Hematopoietic multipotent progenitor cell treated with erythropoietin and hydrocortisone succinate and interleukin-3 and kit ligand, for 8 days (in vitro differentiated cells): ENCODE measurements at places on chromosomes 6 and 20.

- DNase-seq = no peak
Measured at GRCh38 chr6:132190097-132190814, 211.0 kb downstream of the MOXD1 start.

DNA sequence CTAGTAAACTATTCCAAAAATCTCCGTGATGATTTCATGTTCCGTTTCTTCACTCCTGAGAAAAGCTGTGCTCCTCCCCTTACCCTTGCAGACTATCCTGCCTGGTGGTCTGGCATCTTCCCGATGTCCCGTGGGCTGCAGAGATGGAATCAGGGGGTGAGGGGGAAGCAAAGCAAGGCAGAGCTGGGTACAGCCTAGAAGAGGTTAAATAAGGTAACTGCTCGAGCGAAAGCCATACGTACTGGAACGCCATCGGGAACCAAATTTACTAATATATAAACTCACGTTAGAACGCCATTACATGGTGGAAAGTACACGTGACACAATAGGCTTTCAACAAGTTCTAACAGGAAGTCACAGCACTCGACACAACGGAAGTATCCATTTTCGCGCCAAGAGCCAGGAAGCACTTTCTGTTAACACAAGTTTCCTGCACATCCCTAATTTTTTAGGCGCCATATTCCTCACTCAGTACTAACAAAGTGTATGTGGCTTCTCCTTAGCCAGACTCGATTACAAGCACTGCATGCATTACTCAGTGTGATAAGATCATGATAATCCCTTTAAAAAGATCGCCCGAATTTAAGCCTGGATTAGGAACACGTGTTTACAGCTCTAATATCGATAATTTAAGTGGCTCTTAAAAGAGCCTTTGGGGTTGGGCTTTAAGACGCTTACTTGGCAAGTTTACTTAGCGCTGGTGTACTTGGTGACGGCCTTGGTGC, 101.6 kb upstream of the PRSS16 start:
- DNase-seq = peak; percentile 98

- no peak for DNase-seq
Measured at GRCh38 chr6:170407200-170407599, 100.6 kb downstream of the FAM120B start.

- DNase-seq = no peak
Measured at GRCh38 chr6:37871616-37872372, 52.3 kb downstream of the ZFAND3 start.

DNA sequence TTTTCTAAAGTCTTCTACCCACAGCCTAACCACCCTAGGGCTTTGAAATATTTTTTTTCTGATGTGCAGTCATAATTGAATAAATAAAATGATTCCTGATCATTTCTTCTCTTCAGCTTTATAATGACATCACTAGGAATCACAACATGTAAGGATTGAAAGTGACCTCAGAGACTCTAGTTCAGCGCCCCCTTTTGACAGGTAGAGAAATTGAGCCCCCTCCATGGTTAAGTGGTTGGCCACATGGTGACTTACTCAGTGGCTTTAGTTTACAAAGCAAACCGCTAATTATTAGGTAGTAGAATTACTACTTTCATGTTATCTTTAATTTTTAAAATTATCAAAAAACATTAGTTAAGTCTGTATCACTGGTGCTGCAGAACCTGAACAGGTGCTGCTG, 13.3 kb upstream of the SLC2A12 start:
- peak; percentile 45 for DNase-seq

DNA sequence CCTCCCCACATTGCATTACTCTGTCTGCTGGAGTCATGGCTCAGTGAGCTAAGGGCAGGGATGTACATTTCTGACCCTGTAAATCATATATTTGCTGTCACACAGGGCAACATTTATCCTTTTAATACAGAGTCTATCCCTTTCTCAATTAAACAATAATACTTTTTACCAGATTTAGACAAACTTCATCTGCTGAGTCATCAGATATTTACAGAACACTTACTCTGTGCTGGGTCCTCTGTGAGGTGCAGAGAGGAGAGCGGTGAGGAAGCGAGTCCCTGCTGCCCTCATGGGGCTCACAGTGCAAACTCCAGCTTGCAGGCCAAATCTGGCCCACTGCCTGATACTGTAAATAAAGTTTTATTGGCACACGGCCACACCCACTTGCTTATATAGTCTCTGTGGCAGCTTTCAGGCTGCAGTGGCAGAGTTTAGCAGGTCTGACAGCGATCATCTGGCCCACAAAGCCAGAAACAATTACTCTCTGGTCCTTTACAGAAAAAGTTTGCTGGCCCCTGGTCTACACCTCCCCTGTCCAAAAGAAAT, 144.5 kb downstream of the CDH26 start:
- DNase-seq = no peak

DNA sequence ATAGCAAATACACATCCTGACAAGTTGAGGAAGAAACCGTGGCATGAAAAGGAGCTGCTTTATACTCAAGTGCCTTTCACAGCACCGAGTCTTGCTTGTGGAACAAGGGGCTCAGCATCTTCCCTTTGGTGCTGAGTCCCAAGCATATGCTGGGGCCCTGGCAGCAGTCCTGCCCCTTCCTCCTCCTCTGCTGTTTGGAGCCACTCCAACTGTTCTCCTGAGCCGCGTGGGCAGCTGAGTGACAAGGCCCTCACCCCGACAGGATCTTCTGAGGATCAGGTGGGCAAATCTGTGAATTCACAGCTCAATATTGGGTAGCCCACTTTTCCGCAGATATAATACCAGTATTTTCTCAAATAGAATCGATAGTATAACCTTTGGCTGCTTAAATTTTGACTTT, 24.7 kb downstream of the DACT2 start:
- DNase-seq = no peak

GRCh38 chr20:62562831-62563230, 79.5 kb upstream of the SLCO4A1 start:
- DNase-seq = no peak

DNA sequence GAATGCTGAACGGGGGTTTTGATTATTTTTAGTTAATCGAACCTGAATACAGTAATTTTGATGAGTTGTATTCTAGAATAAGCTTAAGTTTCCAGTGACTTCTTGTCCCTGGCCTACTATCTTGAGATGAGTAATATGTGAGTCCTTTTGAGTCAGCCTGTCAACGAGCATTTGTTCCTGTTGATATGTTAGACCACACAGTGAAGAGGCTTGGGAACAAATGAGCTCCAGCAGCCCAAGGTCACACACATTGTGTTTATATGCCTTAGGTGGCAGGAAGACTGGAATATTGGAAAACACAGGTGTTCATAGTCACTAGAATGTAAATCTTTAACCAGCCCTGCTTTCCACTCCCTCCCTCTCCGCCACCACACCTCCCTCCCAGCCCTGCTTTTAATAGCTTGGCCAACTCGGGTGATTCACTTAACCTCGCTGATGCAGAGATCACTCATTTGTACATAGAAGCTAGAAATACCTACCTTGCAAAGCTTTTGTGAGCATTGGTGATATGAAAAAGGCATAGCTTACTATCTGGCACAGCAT, 9.1 kb downstream of the SMPDL3A start:
- DNase-seq = no peak
